ENCODE measurements at places on chromosomes 2 and 18. TPM values are rescaled to one million over a fixed set of nuclear protein-coding genes. Genes with fewer than 3 reads are reported as not detected.

- no peak for DNase-seq
These were observed 88.2 kb downstream of the PKP4 start for GRCh38 chr2:158544998-158545397.

GRCh38 chr2:233009661-233010060 is 3.4 kb downstream of the NGEF start:
- no peak for DNase-seq

The COBLL1 gene
- not detected for total RNA-seq

GRCh38 chr18:23401400-23402347 is 51.4 kb upstream of the RIOK3 start:
- DNase-seq = no peak

The UPP2 gene
- not detected for total RNA-seq

DNA sequence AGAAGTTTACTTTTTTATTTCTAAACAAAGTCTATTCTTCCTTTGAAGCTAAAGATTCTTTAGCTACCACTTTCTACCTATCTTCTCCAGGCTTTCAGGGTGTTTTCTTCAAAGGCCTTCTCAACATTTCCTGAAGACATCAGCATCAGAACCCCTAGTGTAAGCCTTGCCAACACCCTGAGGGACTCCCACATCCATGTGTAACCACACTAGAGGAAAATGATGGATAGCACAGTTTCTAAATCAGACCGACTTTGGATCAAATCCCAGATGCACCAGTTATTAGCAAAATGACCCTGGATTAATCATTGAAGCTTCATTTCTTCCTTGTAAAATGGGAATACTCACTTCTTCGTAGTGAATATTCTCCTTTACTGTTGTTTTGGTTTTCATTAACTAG is 4.7 kb upstream of the TTN start:
- no peak for DNase-seq

DNA sequence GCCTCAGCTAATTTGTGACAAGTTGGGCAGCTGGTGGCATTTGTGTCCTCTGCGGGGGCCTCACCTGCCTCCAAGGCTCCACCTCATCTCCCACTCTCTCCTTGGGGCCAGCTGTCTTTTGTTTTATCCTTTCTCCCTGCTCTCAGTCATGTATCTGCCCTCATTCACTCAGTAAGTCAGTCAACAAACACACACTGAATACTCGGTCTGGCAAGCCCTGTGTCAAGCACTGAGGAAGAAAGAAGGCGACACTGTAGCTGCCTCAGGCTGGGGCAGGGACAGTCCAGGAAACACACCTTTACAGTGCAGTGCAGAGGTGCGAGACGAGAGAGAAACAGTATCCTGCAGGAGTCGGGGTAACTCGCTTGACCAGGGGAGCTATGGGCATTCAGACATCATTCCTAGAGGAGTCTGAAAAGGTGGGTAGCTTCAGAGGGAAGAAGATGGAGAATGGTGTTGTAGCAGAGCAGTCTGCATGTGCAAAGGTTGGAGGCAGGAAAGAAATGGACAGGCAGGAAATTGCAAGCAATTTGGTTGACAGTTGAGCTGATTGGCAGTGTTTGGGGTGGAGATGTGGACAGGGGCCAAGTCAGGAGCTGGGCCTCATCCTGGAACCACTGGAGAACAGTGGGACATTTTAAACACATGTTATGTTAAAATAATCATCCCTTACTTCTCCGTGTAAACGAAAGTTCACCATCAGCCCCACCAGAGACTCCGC is 34.9 kb downstream of the SCTR start:
- DNase-seq = no peak

DNA sequence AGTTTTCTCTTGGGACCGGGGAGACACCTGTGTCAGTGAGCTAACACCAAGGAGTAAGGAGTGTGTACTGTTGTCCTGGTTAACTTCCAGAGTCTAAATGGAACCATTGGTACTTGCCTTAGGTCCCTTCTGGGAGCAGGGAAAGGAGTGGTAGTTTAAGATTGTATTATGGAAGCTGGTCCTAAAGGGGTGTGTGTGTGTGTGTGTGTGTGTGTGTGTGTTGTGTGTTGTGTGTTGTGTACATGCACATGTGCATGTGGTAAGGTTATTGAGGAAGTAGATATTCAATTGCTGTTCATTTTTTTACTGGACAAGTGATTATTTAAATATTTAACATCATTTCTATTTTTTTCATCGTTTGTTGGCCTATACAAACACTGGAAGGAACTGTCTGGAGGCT is 1.4 kb downstream of the APLF start:
- no peak for DNase-seq

DNA sequence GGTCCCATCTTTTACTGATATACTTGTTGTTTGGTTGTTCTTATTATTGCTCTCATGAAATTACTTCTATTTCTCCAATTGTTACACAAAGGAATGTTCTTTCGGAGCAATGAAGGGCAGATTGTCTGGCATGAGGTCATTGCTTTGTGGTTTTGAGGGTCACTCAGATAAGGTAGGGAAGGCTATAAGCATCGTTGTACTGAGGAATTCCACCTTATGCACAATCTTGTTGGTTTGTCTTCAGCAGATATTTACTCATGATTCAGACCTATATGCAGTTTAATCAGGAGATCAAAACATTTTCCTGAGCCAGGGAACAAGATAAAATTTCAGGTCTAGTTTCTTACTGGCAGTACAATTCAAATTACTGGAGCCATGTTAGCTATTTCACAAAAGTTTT is 163.0 kb upstream of the SPHKAP start:
- DNase-seq = no peak

DNA sequence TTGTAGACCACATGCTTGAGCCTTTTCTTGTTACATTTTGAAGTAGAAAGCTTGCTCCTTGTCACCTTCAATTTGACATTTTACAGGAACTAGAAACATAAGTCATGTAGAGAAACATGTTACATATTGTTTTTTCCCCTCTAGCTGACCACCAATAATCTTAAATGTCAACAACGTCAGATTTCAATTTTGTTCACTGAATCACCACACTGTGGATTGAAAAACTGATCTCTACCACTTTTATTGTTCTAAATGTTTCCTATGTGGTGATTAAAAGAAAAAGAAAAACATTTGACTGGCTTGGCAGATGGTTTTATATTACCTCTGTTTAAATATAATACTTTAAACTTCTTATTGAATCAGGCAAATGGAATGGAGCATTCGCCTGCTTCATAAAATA is 87.7 kb downstream of the DSEL start:
- no peak for DNase-seq

- no peak for DNase-seq
These were observed 15.9 kb upstream of the KLHL30 start for GRCh38 chr2:238122287-238123217.

GRCh38 chr2:72919414-72920317 is 2.3 kb downstream of the EMX1 start:
- DNase-seq = no peak

DNA sequence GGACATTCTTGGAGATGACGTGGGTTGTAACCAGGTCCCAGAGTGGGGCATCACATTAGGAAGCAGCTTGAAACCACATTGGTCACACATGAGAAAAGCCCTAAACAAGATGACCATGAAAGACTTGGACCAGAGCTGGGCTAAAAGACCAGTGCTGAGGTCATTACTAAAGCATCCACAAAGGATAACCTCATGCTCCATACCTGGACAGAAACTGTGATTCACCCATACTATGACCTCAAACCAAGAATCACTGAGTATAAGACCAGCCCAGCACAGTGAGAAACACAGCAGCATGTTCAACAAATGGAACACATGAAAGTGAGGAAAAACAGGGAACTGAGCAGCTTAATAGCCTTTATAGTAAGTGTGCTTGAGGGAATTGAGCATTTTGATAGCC is 635.5 kb upstream of the NETO1 start:
- DNase-seq = no peak

DNA sequence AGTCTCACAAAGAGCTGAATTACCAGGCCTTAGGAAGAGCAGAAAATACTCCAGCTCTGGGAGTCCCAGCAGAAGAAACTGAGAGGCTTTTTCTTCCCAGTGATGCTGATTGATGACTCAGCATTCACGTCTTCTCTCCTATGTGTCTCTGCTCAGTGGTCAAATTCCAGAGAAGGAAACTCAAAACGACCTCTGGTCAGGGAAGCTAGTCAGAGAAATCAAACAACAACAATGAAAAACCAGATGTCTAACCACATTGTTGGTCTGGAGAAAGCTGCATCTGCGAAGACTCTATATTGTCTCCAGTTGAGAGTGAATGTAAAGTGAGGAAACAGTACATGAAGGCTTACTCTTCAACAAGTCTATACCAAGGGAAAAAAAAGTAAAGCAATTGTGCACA is 28.6 kb upstream of the CERS6 start:
- DNase-seq = no peak

The DCDC2C gene
- total RNA-seq = not detected

The IHH gene
- total RNA-seq = not detected

DNA sequence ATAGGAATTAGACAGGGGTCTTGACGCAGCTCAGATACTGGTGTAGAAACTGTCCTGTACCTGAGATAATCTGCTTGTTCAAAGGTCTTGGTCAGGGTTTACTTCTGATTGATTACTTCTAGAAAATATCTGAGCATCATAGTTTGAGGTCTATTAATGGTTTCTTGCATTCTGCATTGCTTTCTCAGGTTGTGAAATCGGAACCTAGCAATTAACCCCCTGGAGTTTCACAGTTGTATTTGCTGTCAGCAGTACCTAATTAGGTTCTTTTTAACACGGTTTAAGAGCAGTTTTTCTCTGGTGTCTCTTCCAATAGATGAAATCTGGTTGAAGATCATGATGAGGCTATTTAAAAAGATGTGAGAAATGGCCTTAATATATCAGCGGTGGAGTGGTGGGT is 428.6 kb upstream of the SYT4 start:
- DNase-seq = no peak

DNA sequence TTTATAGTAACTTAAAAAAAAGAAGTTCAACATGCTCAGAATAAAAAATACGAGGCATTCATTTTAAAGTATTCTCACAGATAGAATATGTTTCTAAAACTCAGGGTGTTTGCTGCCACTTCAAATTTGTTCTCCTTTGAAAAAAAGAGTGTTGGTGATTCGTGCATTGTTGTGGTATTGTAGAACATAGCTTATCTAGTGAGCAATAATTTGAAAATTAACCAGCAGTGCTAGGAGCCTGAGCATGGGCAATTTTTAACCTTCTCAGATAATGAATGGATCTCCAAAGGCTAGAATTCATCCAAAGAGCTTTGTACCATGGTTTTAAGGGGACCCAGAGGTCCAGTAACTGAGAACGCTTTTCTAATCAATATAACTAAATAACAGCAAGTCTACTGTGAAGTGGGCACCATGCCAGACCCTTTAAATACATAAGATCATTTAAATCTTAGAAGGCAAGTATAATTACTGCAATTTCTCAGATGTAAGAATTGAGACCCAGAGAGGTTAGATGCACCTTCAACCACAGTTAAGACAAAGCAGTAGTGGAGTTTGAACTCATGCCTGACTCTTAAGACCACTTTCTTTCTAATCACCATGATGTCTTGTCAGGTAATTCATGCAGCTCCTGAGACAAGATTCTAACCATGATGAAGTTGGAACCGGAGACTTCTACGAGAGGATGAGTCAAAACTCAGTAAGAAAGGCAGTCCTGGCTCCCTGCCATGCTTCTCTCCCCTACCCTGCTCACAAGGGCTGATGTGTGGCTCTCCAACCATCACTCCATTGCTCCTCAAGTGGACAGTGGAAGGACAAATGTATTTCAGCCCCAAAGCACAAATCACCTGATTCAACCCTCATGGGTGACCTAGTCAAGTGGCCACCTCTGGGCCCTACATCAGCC is 3.4 kb downstream of the CYRIA start:
- no peak for DNase-seq

The PKDCC gene
- total RNA-seq = not detected

DNA sequence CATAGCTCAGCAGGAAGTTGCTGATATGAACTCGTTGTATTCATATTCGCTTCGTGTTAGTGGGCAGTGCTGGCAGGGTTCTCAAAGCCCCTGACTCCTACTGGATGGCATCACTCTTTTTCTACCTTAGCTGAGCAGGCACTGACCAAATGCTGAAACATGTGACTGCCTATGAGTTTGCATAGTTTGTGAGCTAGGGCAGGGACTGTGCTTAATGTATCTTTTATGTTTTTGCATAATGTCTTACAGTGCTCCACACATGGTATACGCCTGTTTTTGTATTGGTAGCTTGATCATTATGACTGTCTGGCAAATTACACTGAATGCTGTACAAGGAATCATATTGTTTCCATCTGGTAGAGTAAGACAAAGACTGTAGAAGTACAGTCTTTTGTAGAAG is 305.3 kb downstream of the PARD3B start:
- no peak for DNase-seq

DNA sequence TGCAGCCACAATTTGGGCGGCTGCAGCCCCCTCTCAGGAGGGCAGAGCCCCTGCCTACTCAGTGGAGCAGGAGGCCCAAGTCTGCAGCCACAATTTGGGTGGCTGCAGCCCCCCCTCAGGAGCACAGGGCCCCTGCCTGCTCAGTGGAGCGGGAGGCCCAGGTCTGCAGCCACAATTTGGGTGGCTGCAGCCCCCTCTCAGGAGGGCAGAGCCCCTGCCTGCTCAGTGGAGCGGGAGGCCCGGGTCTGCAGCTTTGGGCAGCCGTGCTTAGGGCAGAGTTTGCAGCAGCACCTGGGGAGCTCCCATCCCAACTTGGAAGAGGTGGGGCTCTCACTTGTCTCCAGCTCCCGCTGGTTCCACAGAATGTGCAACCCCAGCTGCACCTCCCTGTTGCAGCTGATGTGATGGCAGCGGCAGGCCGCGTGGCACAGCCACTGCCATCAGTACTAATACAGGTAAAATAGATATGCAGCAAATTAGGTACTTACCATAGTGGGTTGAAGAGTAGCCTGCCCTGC is 99.4 kb downstream of the TWIST2 start:
- no peak for DNase-seq

DNA sequence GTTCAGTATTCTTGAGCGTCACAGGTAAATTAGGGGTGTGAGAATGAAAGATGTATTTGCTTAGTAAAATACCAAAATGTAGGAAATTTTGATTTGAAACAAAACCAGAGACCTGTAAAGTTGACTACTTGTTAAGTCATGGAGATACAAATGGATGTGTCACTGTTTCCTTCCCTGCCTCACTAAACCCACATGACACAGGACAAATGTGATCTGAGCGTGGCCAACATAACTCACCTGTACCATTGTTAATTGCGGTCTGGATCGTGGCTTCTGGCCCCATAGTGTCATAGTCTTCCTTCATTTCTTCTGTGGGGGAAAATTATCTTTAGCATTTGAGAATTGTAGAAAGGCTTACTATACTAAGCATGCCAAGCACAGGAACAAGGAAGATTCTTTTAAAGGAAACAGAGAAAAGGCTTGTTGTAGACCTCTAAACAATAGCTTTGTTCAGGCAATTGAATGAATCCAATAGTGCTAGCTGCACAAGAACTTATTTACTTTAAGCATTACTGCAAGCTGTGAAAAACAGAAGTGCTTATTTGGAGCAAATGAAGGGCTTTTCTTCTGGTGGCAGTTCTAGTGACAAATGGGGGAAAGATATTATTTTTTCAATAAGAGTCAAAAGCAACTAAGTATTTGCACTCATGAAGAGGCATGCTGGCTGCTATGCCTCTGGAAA is 95.2 kb downstream of the ZEB2 start:
- DNase-seq = no peak

GRCh38 chr2:139798391-139798790 is 1018.2 kb upstream of the NXPH2 start:
- DNase-seq = no peak
